8988T (cell line): ENCODE measurements at places on chromosomes 7 and 10.
A peak's percentile ranks its signal among the peaks of the same experiment; 100 is the strongest.

- no peak for DNase-seq
Measured at GRCh38 chr7:7122033-7122478, 60.3 kb upstream of the C1GALT1 start.

DNA sequence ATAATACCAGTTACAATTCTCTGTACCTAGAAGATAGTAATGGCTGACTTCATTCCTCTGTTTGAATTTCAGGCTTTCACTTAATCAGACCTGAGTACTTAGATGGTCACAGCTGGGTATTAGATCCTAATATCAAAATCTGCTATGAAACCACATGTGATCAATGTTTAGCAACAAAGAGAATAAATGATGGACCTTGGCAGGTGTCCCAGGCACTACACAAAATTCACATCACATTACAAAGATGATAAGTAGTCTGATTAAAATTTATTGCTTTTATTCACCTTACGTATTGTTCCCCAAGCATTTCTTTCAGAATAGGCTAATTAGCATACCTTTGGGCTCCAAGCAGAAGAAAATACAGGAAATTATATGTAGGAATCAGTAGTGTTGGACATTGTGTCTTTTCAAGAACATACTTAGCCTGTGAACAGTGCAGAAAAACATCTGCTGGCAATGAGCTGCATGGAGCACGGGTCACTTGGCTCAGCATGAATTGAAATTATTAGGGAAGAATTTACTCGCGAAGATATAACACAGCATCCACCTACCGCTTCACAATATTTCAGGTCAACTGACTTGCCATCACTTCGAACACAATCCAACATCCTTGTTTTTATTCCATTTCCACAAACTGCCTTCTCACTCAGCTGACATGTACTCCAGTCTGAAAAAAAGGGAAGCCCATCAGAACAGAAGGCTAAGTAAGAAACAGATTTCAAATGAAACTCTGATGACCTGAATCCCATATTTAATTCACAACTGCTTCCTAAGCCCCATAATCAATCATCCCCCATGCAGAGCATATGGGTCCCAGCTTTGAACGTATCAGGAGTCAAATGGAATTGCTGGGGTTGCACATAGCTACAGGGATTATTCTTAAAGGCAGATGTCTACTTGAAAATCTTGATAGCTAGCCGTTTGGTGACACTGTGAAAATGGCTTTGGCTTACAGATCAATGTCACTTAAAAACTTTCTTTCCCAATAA lies 421.0 kb downstream of the THSD7A start:
- DNase-seq: no peak

DNA sequence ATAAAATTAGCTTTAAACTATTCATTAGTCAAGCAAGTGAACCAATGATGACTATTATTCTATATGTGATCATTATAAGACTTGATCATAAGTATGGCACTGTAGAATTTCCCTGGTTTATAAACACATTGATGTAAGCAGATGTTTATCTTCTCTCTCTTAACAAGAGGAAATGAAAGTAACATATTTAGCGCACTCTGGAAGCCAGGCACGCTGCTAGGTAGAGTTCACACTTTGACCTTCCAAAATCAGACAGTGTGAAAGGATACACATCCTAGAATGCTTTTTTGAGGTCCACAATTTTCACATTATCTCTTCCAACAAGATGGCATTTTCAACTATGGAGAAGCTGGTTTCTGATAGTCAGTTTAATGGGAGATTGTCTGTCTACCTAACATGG lies 529.4 kb upstream of the IGFBP3 start:
- no peak for DNase-seq

DNA sequence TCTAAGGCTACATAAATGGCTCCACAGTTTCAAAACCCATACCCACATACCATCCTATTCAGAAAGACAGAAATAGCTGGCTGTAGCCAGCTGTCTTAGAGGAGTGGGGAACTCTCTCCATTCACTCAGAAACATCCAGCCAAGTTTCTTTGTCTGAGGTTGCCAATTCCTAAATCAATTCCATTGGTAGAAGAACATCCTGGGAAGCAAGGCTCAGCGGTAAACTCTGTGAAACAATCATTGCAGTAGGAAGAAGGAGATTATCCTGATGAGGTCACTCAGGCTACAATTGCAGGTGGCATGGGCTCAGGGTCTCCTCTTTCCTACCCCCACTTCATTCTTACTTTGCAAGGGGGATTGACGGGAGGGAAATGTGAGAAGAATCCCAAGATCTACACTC lies 154.0 kb downstream of the ETV1 start:
- DNase-seq: no peak

GRCh38 chr10:100816671-100817070 lies 71.3 kb downstream of the PAX2 start:
- DNase-seq: no peak

- DNase-seq: peak; percentile 72
Measured at GRCh38 chr7:140176811-140177702, at the start of gene KDM7A. KDM7A (minus strand) TSS chr7:140176983; CDS start chr7:140176937, 46 bp downstream.

- DNase-seq: no peak
Measured at GRCh38 chr10:80498833-80499741, 38.6 kb upstream of the SH2D4B start.

DNA sequence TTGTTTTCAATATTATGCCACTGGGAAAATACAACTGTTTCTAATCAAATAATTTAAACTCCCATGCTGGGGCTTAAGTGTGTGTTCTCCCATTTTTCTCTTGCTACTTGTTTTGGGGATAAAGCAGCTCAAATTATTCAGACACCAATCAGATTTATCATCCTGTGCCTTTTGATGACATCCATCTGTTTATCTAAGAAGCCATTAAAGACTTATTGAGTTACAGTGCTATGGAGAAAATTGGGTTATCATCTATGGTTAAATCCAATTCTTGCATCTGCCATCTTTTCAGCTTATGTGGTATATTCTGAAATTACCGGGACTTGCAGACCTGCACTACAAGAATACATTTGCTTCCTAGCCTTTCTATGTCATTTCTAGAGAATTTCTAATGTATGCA lies 401.2 kb downstream of the GFRA1 start:
- DNase-seq: no peak

DNA sequence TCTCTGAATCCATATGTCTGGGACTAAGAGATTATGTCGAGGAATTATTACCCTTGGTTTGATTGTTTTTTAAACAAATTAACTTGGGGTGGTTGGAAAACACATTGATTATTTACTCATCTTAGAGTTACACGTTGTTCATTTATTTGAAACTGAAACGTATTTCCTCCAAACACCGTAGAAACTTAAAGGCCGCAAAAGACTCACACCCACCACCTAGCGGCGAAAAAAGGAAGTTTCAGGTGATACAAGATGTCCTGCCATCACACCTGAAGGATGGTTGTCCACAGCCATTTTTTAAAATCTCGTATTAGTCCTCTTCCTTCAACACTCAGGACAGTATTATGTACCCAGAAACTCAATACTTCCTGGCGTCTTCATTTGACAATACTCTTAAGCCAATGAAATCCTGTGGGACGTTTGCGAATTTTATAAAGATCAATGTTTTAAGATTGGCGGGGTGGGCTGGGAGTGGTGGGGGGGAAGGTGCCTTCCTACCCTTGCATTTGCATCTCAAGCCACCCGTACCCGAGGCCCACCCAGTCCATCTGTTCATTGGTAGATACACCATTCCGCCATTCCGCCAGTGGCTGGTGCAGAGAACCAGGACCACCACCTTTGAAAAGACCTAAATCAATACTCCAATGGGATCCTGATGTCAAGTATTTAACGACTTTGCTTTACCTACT lies 1.4 kb upstream of the LCOR start:
- peak; percentile 42 for DNase-seq

DNA sequence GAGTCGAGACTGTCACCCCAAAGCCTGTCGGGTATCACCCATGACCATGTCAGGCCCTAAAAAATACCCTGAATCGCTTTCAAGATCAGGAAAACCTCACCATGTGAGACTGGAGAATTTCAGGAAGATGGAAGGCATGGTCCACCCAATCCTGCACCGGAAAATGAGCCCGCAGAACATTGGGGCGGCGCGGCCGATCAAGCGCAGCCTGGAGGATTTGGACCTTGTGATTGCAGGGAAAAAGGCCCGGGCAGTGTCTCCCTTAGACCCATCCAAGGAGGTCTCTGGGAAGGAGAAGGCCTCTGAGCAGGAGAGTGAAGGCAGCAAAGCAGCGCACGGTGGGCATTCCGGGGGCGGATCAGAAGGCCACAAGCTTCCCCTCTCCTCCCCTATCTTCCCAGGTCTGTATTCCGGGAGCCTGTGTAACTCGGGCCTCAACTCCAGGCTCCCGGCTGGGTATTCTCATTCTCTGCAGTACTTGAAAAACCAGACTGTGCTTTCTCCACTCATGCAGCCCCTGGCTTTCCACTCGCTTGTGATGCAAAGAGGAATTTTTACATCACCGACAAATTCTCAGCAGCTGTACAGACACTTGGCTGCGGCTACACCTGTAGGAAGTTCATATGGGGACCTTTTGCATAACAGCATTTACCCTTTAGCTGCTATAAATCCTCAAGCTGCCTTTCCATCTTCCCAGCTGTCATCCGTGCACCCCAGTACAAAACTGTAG lies 176.2 kb downstream of the RTKN2 start:
- no peak for DNase-seq

DNA sequence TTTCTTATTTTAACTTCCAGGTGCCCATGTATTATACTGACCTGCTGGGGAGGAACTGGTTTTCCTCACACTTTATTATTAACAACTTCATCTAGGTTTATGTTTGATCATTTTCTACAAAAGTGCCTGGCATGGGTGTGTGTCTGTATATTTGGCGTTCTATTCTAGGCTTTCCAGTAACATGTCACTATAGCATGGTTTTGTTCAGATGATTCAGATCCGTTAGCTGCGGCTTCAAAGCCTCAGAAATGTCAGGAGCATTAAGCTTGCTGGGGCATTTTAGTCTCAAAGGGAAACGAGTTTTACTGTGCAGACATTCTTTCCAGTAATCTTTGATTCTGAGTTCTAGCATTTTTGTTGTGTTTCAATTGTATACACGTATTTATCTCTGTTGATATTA lies 2.3 kb downstream of the INPP5A start:
- no peak for DNase-seq

- DNase-seq: peak; percentile 66
Measured at GRCh38 chr10:12333380-12334185, 15.8 kb upstream of the CAMK1D start.

GRCh38 chr7:45924283-45924682 lies 3.2 kb upstream of the IGFBP3 start:
- DNase-seq: no peak

DNA sequence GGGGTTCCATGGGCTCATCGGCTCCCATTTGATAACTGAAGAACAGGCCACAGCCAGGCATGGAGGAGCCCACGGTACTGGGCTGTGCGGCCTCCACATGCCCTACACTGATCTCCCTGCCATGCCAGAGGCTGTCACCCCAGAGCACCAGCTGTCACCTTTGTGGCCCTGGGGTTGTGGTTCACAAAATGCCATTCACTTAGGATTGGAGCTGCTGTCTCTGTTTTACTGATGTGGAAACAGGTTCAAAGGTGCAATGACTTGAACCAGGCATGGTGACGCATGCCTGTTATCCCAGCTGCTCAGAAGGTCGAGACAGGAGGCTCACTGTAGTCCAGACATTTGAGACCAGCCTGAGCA lies 4.3 kb upstream of the UPK3B start:
- no peak for DNase-seq

- no peak for DNase-seq
Measured at GRCh38 chr10:47255866-47256265, 44.1 kb upstream of the GDF10 start.

DNA sequence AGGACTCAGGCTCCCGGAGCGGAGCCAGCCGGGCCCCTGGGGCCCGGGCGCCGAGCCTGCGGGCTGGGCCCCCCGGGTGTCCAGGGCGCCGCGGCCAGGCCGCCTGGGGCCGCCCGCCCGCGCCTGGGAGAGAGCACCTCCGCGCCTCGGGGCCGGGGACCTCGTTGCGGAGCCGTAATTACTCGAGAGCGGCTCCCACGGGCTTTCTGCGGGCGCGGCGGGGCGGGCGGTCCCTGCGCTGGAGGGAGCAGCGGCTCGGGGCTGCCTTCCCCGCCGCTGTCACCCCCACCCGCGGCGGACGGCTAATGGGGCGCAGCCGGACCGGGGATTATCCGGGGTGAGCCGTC lies 1.5 kb downstream of the GNB2 start:
- DNase-seq: no peak

- DNase-seq: no peak
Measured at GRCh38 chr10:3539696-3540383, 245.2 kb downstream of the KLF6 start.

- no peak for DNase-seq
Measured at GRCh38 chr7:130127821-130128317, 57.5 kb downstream of the KLHDC10 start.
